ENCODE measurements at places on chromosomes 1 and 21.

DNA sequence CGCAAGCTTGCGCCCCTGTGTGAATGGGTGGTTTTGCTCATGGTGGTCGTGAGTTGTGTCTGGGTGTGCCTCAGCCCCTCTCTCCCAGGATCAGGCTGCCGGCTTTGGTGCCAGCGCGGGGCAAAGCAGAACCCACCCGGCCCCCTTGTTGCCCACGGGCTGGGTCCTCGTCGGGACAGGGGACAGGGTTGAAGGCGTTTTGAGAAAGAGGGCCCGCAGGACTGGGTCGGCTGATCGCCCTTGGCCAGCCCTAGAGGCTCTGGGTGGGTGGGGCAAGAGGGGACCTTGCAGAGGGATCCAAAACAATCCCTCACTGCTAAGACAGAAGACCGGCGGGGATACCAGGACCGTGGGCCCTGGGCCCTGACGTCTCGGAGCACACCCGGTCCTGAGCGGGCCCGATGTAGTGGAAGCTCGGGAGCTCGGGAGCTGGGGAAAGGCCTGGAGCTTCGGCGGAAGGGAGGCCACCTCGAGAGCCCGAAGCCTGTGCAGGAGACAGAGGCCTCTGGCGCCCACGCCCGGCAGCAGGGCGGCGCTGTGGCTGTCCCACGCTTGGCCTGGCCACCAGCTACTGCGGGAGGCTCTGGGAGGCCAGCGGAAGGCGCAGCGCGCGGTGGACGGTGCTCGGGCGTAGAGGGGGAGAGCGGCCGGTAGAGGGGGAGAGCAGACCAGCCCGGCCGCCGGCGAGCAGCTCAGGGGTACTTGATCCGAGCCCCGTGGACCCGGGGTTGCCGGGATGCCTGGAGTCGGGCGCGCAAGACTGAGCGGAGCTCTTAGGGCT lies 2.8 kb upstream of the ZNF678 start:
- no peak for DNase-seq

GRCh38 chr1:32966900-32967299 lies 2.3 kb upstream of the RNF19B start:
- DNase-seq, result no peak

DNA sequence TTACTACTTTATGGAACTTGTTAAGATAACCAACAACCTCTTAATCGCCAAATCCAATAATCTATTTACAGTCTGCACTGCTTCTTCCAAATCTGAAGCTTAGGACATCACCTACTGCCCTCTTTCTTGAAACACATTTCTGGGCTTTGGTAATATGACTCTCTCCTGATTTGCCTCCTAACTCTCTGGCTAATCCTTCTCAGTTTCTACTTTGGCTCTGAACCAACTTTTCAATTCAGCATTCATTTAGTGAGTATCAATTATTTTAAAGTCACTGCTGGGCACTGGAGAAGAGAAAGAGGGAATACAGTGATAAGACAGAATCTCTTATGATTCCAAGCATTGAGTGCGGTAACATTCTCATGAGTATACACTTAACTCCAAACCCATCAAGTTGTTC lies 275.0 kb downstream of the AKT3 start:
- no peak for DNase-seq

GRCh38 chr21:23101111-23101510 lies 2102.9 kb downstream of the NCAM2 start:
- DNase-seq, result no peak

GRCh38 chr1:113321771-113322387 lies 68.4 kb upstream of the MAGI3 start:
- DNase-seq, result no peak

- no peak for DNase-seq
Observed at GRCh38 chr21:14452031-14452726, 69.2 kb upstream of the HSPA13 start.

All from stimulated activated CD4-positive, alpha-beta T cell treated with anti-CD3 and anti-CD28 coated beads, Interleukin-4, amount 100 ng/mL, for 48 hours (primary cell).